ENCODE measurements at places on chromosomes 1 and 21. TPM values are rescaled to one million over a fixed set of nuclear protein-coding genes. Genes with fewer than 3 reads are reported as not detected.

CYP4X1 gene
- 3.3 TPM for total RNA-seq

TCP10L gene
- 0.45 TPM for total RNA-seq

ACTL8 gene
- total RNA-seq: not detected

AIM2 gene
- total RNA-seq: not detected

LRRC71 gene
- not detected for total RNA-seq

GPR52 gene
- total RNA-seq: 2.9 TPM

KCNN3 gene
- total RNA-seq: 0.09 TPM

CTBS gene
- total RNA-seq: 14.5 TPM

NSL1 gene
- 41.1 TPM for total RNA-seq

NLRP3 gene
- total RNA-seq: under 0.01 TPM

A3GALT2 gene
- total RNA-seq: not detected

IGSF21 gene
- total RNA-seq: not detected

FCRL6 gene
- not detected for total RNA-seq

HUNK gene
- total RNA-seq: 0.45 TPM

CELA3A gene
- not detected for total RNA-seq

BSND gene
- total RNA-seq: not detected

MNDA gene
- not detected for total RNA-seq

WNT3A gene
- not detected for total RNA-seq

AMPD1 gene
- total RNA-seq: not detected

AGO4 gene
- 7.7 TPM for total RNA-seq

KCNQ4 gene
- not detected for total RNA-seq
